ENCODE measurements at places on chromosomes 1 and 21. TPM values are rescaled to one million over a fixed set of nuclear protein-coding genes. Genes with fewer than 3 reads are reported as not detected.

RBM15 gene
- 9.7 TPM for polyA plus RNA-seq

NECTIN4 gene
- polyA plus RNA-seq = not detected

TMEM200B gene
- 16.3 TPM for polyA plus RNA-seq

ITLN2 gene
- not detected for polyA plus RNA-seq

LHX8 gene
- polyA plus RNA-seq = 0.05 TPM
